ENCODE measurements at places on chromosomes 6 and 20.

GRCh38 chr6:48671505-48671904 is 560.5 kb upstream of the PTCHD4 start:
- no peak for DNase-seq

GRCh38 chr6:18087396-18088165 is 34.9 kb downstream of the NHLRC1 start:
- DNase-seq, result no peak

DNA sequence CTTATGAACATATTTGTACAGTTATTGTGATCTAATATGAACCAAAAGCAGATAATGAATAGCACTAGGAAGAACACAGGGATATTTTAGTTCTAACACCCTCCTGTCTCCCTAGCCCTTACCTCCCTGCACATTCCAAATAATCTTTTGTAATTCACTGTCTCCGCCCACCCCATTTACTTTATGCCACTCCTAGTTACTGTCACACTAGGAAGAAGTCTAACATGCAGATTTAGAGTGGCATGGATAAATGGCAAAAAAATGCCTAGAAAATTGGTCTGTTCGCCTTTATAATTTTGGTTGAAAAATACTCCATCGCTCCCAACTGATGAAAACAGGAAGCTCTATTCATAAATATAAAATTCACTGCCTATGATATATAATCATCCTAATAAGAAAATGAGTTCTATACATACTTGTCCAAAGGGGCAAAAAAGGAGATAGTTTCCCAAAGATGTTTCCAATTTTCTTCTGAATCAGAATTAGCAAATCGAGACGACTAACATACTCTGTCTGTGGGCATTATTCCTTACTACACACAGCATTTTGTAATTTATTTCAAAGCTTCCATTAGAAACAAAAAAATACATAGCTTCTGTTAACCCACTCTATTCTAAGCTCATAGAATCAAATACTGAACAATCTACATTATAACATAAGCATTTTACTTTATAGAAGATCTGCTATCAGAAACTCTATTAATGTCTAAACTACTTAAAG is 1.3 kb upstream of the RUNX2 start:
- no peak for DNase-seq

DNA sequence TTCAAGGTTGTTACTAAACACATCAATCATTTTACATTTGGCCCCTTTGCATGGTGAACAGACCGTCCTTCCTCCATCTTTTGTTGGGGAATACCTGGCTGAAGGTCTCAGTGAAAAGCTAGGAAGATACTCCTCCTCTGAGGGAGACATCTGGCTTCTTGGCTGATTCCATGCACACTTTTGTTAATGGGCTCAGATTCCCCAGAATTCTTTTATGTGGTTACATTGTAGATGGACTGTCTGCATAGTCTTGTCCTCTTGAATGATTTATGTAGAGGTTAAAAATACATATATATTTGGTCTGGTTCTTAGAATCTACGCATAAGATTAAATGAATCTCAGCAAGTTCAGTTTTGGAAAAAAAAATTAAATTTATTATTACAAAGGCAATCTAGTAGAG is 167.0 kb downstream of the EYA4 start:
- no peak for DNase-seq

- no peak for DNase-seq
Measured at GRCh38 chr20:8094850-8095249, 37.2 kb upstream of the PLCB1 start.

GRCh38 chr6:139743664-139744437 is 369.4 kb upstream of the CITED2 start:
- DNase-seq, result no peak

DNA sequence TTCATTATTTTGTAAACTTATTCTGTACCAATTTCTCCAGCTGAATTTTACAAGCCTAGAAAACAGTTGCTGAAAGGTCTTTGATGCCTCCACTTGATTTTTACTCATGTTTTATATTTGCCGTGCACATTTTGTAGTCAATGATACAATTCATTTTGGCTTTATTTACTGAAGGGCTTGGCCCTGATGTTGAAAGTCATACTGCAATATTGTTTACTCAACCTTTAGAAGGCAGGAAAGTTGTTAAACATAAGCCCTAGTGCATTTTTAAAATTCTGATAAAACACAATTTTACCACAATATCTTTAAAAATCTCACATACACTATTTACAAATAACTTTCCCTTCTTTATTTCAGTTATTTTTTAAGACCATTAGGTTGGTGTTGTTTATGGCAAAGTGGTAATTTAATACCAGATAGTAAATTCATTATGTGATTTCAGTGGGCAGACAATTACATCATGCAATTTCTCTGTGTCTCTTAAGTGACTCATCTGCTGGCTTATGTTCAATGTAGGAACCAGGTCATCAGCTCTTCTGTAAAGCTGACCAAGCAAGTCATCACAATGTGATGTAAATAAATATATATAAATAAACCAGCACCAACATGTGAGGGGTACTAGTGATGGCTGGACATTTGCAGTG is 121.1 kb upstream of the SLC35B3 start:
- DNase-seq, result no peak

DNA sequence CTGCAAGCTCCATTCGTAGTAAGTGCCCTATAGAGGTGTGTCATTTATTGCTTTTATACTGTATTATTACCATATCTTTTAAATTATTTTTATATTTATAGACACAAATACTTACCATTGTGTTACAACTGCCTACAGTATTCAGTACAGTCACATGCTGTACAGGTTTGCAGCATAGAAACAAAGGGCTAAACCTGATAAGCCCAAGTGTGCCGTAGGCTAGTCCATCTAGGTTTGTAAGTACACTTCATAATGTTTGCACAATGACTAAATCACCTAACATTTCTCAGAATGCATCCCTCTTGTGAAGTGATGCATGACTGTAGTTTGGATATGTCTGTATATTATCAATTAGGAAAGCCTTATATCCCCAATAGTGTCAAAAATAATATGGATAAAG is 122.8 kb downstream of the CLVS2 start:
- DNase-seq, result no peak

- DNase-seq, result no peak
Measured at GRCh38 chr6:160013987-160014868, 45.3 kb downstream of the IGF2R start.

GRCh38 chr20:59945175-59945574 is 5.0 kb downstream of the FAM217B start:
- no peak for DNase-seq

GRCh38 chr20:38645351-38645750 is 43.7 kb downstream of the ARHGAP40 start:
- DNase-seq, result no peak

- DNase-seq, result peak; percentile 41
Measured at GRCh38 chr6:157323966-157324300, 614 bp upstream of the TMEM242 start.

DNA sequence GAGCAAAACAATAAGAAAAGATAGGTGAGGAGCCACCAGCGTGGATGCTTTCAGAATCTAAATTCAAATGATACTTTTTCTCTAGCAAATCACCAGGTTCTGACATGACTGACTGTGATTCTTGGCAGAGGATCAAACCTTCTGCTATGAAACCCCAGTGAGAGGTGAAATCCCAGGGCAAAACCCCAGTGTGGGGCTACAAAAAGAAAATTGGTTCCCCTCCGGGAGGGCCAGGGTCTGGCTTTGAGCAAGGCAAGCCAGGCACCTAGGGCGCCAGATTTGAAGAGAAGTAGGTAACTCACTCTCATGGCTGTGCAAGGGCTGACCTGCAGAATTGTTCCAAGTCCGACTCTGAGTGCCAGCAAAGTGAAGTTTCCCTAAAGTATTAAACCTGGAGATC is 20.2 kb upstream of the RALGAPA2 start:
- no peak for DNase-seq

- DNase-seq, result no peak
Measured at GRCh38 chr6:4790158-4790899, 14.1 kb downstream of the CDYL start.

GRCh38 chr6:87907521-87907920 is 140.1 kb upstream of the SPACA1 start:
- DNase-seq, result no peak

GRCh38 chr20:35232575-35232974 is 6.1 kb downstream of the MMP24 start:
- DNase-seq, result no peak

- DNase-seq, result no peak
Measured at GRCh38 chr6:42138630-42139619, 3.5 kb downstream of the C6orf132 start.

GRCh38 chr20:63419299-63419698 is 53.2 kb downstream of the KCNQ2 start:
- no peak for DNase-seq

- DNase-seq, result no peak
Measured at GRCh38 chr20:32144898-32145662, 35.6 kb downstream of the TM9SF4 start.

DNA sequence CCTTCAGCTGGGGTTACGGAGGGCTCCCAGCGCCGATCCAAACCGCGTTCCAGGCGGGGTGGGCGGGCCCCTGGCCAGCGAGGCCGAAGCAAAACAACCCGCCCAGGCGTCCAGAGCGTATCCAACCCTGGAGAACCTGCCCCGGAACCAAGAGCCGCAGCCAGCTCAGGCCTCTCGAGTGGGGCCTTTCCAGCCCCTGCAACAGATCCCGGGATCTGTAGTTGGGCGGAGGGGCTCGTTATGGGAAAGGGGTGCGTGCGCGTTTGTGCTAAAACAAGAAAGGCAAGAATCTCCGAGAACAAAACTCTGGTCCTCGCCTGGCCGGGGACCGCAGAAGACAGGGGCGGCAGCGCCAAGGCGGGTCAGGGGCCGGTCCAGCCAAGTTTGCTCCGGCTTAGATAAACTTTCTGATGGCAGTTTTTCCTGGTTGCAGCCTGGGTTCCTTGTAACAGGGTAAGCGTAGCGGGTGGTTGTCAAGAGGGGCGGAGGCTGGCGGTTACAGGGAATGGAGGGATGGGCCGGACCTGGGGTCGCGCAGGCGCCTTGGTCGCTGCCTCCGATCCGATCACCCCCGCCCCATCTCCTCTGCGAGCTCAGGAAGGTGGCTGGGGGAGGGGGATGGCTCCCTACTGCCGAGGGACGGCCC is 448 bp upstream of the RIN2 start:
- DNase-seq, result peak; percentile 96

DNA sequence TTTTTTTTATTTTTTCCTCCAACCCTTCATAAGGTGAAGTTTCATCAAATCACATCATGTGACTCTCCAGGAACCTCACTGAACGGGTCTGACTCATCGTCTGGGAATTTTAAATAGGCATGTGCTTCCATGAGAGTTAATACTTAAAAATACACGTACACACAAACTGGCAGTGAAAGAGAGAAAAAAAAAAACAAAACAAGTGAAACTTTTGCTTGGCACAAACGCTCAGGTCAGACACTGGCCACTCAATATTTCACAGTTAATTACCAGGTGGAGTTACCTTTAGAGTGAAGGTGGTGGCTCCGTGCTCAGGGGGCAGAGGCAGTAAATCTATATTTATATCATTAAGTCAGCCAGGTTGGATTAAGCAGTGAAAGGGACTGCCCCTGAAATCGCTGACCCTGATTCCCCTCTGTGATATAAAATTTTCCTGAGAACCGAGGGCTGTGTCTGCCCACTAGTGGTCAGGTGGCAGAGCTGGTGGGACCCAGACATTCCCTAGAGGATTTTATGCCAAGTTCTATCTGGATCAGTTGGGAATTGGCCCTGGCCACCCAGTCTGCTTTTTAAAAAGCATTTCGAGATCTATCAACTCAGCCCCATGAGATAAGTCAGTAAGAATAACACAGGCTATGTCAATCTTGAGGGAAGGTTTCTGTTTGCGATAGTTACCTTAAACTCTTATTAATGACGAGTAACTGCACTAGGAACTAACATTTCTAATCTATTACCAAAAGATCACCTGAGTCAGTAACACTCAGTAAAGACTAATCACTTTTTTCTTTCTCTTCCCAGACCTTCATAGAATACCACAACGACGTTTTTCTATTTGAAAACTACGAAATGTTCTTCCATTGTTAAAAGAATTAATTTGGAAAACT is 259.1 kb downstream of the HDGFL1 start:
- DNase-seq, result peak; percentile 22

Measured in progenitor cell of endocrine pancreas (in vitro differentiated cells).